ENCODE measurements at places on chromosomes 13 and 19.

DNA sequence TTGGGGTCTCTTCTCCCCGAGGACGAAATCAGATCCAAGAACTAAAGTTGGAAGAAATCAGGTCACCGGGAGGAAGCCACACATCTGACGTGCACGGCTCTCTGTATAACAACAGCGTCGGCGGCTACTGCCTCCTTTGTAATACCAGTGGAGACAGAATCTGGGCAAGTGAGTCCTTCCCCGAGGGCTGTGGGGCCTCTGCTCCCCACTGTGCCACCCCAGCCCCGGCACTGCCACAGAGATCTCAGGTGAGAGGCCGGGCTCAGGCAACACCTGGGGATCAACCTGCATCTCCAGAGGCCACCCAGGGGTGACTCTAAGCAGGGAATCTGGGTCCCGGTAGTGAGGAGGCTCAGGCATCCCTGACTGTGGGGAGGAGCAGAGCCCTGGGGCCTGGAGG is 33.7 kb upstream of the C13orf46 start:
- no peak for DNase-seq

GRCh38 chr13:113653264-113654174 is 4.5 kb downstream of the ATP4B start:
- no peak for DNase-seq

DNA sequence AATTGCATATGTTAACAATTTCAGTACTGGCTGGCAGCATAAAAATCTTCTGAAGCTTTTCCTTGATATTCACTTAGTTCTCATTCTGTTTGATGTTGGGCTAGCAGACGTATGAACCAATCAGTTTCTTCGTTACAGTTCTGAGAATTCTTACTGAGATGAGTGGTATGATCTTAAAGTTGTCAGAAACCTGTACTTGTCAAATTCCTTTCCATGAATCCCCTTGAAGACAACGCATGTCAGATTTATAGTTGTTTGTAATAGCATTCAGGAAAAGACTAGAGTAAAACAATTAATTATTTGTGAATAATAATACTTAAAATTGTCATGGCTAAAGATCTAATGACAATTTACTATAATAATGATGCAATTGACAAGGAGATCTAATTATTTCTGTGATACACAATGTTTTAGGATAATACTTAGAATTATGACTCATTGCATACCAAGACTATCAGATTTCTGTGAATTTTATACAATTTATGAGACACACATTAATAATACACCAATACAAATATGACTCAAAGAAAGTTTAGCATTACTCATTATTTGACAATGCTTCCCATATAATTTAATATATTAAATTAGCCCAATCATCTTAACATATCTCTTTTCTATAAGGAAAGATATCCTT is 447.2 kb downstream of the RFC3 start:
- DNase-seq, result no peak

- DNase-seq, result no peak
Measured at GRCh38 chr13:76884186-76884906, 1.9 kb downstream of the KCTD12 start.

DNA sequence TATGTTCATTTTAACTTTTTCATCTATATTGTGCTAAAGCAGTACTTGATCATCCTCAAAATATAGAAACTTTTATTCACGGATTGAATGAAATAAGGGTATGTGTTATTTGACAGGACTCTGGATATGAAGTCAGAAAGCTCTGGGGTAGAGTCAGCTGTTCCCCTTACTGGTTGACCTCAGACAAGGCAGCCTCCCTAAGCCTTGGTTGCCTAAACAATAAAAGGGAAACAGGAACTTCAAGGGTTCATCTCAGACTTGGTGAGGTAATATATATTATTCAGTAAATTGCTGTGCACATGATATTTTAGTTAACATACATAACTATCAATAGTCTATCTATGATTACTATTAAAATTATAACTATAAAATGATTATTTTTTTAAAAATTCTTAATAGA is 13.6 kb downstream of the POLR1D start:
- no peak for DNase-seq

- no peak for DNase-seq
Measured at GRCh38 chr19:45324349-45324907, 1.8 kb upstream of the CKM start.

DNA sequence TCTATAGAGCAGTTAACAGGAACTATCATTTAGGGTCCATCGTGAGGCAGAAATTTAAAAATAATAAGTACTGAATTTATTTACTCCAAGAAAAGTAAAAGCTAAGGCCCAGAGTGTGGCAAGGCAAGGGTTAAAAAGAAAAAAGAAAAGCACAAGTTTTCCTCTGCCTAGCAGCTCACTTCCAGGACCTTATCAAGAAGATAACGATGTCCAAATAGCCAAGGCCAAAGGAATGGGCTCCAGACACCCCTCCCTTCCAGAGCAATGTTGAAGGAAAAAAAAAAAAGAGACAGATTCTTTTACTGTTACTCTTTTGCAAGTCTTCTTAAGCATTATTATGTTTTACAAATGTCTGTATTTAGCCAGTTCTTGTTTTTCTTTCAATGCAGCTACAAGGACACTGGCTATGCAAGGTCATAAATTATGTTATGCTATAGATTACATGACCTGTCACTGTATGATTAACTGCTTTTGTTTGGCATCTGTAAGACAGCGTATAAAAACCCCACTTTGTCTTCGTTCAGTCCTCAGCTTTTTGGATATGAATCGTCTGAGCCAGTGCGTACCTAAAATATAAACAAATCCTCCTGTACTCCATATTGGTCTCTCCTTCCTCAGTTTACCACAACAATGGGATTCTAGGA is 2.9 kb upstream of the ZNF700 start:
- peak; percentile 67 for DNase-seq

GRCh38 chr19:46995492-46995891 is 24.1 kb upstream of the NPAS1 start:
- no peak for DNase-seq

GRCh38 chr19:15198951-15199660 is 1.7 kb downstream of the NOTCH3 start:
- no peak for DNase-seq

DNA sequence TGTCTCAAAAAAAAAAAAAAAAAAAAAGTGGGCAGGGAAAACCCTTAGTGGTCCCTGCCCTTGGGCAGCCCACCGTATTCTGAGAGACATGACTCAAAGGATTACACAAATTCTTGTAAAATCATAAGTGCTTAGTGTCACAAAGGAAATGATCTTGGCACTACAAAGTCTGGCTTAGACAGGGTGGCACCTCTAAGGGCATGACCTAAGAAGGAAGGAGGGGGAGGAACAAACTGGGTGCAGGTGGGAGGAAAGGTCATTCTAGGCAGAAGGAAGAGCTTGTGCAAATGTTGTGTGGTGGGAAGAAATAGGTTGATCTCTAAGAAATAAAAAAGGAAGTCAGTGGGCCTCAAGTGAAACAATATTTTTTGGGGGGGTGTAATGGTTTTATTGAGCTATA is 10.4 kb downstream of the PNPLA6 start:
- no peak for DNase-seq

GRCh38 chr13:65470781-65471180 is 1759.4 kb downstream of the PCDH9 start:
- DNase-seq, result peak; percentile 13

GRCh38 chr19:44447916-44448674 is at the start of gene ZNF229:
TSS of gene ZNF229 (minus strand) at chr19:44448472. CDS start at chr19:44442847, 5,625 bp downstream.
- peak; percentile 97 for DNase-seq
